ENCODE measurements at places on chromosomes 7 and 10.

- DNase-seq = no peak
These were observed 19.7 kb upstream of the RPEL1 start for GRCh38 chr10:103225939-103226338.

DNA sequence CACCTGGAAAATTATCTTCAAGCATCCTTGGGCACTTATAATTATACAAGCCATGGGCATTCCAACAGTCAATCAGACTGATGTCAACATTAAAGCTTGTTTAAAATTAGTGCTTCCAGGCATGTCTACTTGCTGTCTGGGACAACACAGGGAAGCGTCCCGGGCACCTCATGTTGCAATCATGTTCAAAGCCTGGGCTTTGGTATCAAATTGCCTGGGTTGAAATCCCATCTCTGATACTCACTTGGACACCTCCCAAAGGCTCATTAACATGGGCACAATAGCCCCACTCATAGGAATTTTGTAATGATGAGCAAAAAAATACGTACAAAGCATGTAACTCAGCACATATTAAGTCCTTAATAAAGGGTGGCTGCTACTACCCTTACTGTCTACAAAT lies 14.4 kb downstream of the AIFM2 start:
- no peak for DNase-seq

DNA sequence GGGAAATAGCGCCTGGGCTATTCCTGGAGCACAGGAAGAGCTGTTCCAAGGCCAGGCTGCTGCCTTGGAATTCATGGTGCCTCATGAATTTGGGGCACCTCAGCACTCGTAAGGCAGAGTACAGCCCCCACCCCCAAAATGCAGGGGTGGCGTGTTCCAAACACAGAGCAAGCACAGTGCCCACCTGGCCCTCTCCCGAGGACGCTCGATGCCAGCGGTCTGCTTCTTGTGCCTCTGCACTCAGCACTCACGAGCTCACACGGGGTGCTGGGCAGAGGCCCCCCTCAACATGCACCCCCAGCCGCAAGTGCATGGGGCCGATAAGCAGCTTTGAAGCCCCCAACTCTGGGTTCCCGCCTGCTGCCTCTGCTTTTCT lies 60.1 kb downstream of the ZRANB1 start:
- no peak for DNase-seq

DNA sequence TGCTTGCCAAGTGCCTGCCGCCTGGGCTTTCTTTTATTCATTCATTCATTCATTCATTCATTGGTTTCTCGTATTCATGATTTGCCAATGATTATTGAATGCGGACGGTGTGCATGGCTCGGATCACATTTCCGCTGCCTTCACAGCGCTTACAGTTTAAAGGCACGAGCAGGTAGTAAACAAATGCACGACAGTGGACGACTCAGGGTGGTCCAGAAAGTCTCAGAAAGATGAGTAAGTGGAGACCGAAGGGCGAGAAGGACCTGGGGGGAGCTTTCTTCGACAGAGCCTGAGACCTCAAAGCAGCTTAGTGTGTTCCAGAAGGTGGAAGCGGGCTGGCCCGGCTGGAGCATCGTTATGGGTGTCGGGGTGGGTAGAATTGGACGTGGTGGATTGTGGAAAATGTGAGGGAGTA lies 506 bp downstream of the MCM10 start:
- DNase-seq = no peak

GRCh38 chr10:48335788-48336187 lies 29.3 kb downstream of the MAPK8 start:
- DNase-seq = no peak

DNA sequence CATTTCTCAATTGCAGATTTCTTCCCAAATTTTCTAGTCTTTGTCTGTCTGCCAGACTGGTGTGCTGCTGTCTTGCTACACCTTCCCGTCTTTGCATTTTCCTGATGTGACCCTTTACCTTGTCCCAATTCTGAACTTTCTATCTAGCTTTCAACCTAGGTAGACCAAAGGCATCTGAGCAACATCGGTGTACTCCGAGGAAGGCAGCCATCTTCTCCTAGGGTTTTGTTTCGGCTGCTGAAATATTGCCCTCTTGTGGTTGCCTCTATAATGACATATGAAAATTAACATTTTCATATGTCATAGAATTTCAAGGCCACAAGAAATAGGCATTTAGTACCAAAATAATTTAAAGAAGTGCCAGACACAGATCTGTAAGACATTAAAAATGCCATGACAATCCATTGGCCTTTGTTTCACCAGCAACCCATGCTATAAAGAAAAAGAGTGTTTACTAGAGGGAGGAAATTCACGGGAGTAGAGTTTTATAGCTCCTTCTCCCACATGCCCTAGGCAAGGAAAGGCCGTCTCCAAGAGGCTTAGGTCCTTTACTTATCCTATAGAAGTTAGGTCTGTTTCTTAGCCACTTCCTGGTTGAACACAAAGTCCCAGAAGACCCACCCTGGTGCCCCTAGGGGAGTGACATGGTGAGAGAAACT lies 23.4 kb downstream of the OR9A2 start:
- peak; percentile 16 for DNase-seq

- DNase-seq = no peak
These were observed 138.6 kb upstream of the CCDC6 start for GRCh38 chr10:60044971-60045370.

GRCh38 chr7:99928994-99929729 lies at the start of gene GJC3:
GJC3 (minus strand) TSS chr7:99929620; CDS start chr7:99929620, 0 bp downstream.
- peak; percentile 35 for DNase-seq

DNA sequence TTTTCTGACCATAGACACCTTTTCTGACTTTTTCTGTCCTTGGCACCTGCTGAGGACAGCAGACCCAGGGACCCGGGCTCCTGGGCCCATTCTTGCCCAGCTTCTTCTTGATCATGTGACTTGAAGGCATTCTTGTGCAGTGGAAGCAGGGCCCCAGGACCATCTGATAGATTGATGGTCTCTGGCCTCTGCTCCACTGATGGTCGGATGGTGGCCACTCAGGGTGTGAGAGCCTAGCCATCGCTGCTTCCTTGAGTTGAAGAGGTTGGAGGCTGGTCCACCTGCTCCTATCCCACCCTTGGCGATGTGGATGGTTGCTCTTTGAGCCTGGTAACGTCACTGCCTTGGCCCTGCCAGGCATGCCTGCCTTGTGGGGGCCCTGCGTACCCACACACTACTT lies 37.8 kb upstream of the ZNF716 start:
- DNase-seq = no peak

- no peak for DNase-seq
These were observed 4.5 kb upstream of the LRRC4 start for GRCh38 chr7:128035712-128036111.

- no peak for DNase-seq
These were observed 146.0 kb downstream of the FANK1 start for GRCh38 chr10:126042354-126042753.

- no peak for DNase-seq
These were observed 700 bp downstream of the MTPN start for GRCh38 chr7:135976312-135977006.

GRCh38 chr10:15265056-15265455 lies 96.6 kb upstream of the NMT2 start:
- no peak for DNase-seq

GRCh38 chr7:96075510-96076349 lies 246.2 kb downstream of the SLC25A13 start:
- DNase-seq = peak; percentile 32

DNA sequence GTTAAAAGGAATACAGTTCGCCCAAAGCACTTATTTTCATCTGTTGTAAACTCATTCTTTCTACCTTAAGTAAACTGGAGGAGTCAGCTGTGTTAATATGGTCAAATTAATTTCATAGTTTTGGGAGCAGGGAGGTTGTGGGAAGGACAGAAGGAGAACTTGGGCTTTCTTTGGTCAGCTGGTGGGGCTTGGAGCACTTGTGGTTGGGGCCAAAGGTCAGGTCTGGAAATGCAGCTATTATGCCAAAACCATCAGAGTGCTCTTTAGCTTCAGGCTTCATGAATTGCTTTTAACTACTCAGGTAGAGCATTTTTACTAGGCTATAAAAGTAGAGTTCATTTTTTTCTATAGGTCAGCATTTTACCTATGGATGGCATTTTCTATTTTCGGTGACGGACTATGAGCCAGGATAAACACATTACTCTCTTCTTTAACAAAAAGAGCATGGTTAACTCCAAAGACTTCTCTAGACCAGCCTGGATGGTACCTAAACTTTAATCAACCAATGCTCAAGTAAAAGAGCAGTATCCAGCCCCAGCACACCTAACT lies 30.0 kb downstream of the STEAP4 start:
- peak; percentile 60 for DNase-seq

DNA sequence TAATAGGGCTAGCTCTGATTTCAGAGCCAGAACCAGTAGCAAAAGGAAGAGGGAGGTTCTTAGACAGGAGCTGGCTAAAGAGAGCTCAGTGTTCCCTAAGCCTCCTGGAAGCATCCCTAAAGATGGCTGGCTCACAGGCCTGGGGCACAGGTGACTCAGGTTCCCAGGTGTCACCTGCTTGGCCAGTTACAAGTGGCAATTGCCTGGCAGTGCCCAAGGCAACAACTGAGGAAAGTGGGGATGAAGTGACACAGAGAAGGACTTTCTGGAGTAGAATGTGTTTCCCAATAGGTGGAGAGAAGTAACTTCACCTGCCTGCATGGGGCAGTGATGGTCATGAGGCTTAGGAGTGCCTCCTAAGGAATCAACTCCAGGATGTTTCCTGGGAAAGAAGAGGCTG lies 66.5 kb upstream of the EEPD1 start:
- no peak for DNase-seq

GRCh38 chr7:150401861-150402631 lies 22.9 kb downstream of the ZNF775 start:
- DNase-seq = no peak

DNA sequence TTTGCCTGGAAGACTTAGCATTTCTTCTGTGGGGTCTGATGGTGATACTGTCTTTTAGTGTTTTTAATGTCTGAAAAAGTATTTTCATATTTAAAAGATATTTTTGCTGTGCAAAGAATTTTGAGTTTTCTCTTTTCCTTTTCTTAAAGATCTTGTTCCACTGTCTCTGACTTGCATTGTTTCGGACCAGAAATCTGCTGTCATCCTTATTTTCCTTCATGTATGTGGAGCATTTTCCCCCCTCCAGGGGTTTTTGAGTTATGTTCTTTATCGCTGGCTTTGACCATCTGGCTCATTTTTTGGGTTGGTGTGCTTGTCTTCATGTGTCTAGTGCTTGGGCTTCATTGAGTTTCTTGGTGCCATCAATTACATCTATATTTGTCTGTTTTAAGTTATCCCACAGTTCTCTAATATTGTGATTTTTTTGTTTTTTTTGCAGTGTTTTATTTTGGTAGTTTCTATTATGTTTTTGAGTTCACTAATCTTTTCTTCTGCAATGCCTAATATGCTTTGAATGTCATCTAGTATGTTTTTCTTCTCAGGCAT lies 119.9 kb downstream of the MGMT start:
- no peak for DNase-seq

- DNase-seq = no peak
These were observed 21.2 kb upstream of the PRKAG2 start for GRCh38 chr7:151897951-151898686.

GRCh38 chr7:111510584-111511378 lies 51.5 kb downstream of the IMMP2L start:
- no peak for DNase-seq

GRCh38 chr10:8416760-8417159 lies 362.3 kb downstream of the GATA3 start:
- no peak for DNase-seq

GRCh38 chr7:92694211-92694610 lies 104.0 kb upstream of the FAM133B start:
- DNase-seq = no peak

DNA sequence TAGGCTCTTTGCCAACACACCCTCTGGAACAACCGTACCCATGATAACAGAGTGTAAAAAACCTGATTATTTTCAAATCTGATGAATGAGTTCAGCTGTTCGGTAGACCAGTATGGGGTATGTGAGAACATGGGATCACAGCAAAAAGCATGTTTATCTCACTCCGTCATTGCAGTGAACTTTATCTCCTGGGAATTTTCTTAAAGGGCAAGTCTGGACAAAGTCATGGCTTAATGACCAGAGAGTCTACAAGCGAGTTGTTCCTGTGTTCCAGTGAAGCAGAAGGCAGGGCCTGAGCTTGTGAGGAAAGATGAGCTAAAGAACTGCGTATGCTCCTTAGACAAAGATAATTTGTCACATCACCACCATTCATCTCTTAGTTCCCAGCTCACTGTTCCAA lies 219.7 kb downstream of the TRIL start:
- DNase-seq = no peak

GRCh38 chr7:147541261-147541660 lies 1049.3 kb upstream of the C7orf33 start:
- DNase-seq = no peak

DNA sequence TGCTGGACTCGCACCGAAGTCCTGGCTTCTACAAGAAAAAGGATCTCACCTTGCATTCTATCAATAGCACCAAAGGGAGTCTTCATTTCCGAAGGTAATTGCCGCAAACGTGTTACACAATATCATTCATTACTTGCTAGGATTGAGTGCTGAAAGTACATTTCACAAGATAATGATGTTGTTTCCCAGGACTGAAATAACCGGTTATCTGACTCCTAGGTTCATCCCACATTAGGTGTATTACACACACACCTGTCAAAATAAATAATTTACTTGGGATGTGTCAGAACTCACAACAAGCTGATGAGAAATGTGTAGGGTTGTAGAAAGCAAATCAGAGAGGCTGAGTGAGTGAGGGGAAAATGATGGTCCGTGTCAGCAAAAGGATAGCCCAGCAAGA lies 219.4 kb upstream of the RHOBTB1 start:
- DNase-seq = no peak

DNA sequence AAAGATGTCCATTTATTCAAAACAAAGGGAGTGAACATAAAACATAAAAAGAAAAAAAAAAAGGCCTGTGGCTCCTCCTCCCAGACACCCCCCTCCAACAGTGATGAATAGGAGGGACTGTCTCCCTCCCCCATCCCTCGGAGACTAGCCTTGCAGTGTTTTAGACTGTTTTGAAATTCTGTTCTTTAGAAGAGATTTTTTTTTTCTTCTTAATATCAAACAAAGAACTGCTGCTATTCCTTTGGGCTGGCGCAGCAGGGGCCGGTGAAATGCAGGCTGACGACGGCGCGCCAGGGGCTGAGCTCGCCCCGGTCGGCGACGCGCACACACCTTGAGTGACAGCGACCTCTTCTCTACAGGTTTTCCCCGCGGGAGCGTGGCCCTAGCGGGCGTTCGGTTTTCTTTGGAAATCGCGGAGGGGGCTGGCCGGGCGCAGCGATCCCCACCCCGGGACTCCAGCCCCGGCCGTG lies at the start of gene LANCL2:
Gene LANCL2 (plus strand): TSS at position 133 of the 470 bp plus-strand sequence. CDS start 689 bp downstream, outside the sequence.
- DNase-seq = peak; percentile 76

DNA sequence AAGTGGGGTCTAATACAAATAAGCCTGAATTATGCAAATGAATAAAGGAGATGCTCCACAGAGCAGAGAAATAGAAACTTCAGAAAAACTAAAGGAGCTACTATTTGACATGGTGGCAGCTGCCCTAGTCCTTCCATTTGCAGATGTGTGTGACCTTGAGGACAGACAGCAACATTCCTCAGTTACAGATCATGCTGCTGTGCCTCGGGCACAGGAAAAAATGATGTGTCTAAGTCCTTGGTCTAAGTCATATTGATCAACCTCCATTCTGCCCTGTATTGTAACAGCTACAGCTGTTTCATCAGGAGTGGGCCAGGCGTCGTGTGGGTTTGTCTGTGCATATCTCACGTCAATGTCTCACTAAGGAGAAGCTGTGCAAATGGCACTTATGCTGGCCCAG lies 710.4 kb downstream of the TNS3 start:
- no peak for DNase-seq
